GM06990 (cell line): ENCODE measurements at places on chromosomes 4 and X.

GRCh38 chr4:56907489-56908205 is at the start of gene REST:
Gene REST (plus strand): TSS chr4:56907900. CDS start chr4:56910639, 2,739 bp downstream.
- DNase-seq: peak; percentile 77

DNA sequence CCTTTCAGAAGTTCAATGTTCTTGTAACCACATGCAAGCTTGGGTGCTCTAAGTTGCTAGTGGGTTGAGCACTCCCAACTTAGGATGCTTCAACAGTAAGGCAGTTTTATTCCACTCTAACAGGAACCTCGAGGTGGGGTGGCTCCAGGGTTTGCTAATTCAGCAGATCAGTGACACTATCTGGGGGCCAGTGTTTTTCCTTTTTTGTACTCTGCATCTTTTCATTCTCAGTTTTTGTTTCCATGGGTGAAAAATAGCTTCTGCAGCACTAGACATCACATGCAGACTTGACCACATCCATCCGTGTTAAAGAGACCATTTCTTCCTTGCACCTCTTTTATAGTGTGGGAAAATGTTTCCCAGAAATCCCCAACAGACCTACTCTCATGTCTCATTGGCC is 497.6 kb downstream of the STIM2 start:
- DNase-seq: no peak

GRCh38 chr4:96916711-96917110 is 1076.8 kb downstream of the PDHA2 start:
- DNase-seq: no peak

DNA sequence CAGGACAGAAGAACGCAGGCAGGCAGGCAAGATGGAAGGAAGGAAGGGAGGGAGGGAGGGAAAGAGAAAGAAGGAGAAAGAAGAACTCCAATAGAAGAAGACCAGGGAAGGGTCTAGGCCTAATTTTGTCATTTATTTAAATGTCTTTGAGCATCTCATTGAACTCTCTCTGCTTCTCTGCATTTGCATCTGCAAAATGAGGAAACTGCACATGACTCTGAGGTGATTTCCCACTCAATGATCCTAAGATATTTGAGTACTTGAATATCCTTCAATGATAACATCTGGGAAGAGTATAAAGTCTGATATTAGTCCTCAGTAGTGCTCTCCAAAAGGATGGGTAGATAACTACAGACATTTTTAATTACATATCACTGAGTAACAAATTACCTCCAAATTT is 33.1 kb upstream of the RBPJ start:
- DNase-seq: no peak

DNA sequence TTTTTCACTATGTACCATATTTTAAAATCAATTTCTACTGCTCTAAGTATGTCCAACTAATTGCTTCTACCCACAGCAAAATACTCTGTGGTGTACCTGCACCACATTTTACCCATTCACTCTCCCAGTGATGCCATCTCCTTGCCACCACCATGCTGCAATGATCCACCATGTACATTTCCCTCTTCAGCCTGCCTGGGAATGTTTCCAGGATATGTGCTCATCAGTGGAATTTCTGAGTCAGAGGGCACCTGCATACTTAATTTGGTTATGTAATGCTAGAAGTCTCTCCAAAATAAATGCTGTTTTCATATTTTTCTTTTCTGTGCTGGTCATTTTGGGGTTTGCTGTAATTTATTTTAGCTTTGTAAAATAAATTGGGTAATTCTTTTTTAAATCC is 33.2 kb upstream of the OCIAD2 start:
- DNase-seq: no peak

GRCh38 chr4:4269856-4270255 is 20.1 kb downstream of the LYAR start:
- no peak for DNase-seq

- no peak for DNase-seq
Measured at GRCh38 chr4:172721659-172722058, 447.0 kb upstream of the GALNT7 start.

DNA sequence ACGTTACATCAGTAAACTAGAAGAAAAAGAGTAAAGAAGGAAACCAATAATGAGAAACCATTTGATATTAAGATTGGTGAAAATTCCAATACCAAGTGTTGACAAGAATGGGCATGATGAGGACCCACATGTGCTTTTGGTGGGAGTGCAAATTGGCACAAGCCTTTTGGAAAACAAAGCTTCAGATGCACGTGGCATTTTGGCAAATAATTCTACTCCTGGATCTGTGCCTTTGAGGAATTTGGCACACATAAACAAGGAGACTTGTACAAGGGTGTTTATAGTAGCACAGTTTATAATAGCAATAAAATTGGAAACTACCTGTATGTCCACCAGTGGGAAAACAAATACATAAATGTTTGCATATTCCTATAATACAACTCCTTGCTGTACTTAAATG is 324.3 kb upstream of the TAPT1 start:
- DNase-seq: no peak

GRCh38 chrX:110404376-110404775 is 45.7 kb downstream of the RTL9 start:
- DNase-seq: no peak

DNA sequence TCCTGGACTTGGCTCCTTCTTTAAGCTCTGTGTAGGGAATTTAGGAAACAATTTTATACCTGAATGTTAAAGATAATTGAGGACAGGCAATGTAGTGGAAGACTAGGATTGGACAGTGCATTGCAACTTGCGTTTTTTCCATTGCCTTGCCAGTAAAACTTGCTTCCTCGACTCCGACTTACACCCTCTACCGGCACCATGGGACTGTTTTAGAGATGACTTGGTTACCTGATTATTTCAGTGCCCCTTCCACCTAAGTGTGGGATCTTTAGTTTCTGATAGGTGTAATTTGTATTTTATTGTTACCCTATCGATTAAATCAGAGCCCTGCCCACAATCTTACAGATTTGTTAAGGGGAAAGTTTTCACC is 1.2 kb downstream of the PRPS1 start:
- DNase-seq: no peak

DNA sequence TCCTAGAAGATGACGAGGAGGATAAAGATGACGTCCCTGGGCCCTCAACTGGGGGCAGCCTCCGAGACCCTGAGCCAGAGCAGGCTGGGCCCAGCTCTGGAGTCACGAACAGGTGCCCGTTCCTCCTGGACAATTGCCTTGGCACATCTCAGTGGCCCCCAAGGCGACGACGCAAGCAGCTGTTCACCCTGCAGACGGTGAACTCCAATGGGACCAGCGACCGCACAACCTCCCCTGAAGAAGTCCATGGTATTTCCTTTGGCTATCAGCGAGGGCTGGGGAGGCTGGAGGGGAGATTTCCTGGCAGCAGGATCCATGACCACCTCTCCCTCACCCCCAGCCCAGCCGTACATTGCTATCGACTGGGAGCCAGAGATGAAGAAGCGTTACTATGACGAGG is 11.9 kb downstream of the USP11 start:
- DNase-seq: no peak

GRCh38 chrX:50920132-50920531 is 9.6 kb downstream of the BMP15 start:
- no peak for DNase-seq

DNA sequence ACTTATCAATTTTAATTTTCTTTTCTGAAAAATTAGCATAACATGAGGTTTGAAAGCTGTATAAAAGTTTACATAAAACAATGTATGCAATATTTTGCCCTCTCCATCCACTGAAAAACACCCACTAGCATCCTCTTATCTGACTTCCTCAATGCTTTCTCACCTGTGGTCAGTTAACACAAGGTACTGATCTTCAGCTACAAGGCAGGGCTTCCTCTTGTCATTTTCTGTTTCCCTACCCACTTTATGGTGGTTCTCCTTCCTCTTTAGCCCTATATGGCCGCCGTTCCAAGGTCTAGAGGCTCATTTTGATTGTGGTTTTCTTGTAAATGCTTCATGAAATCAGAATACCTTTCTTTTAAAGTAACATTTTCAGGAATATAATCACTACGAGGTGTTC is 618.6 kb upstream of the CPEB2 start:
- no peak for DNase-seq

DNA sequence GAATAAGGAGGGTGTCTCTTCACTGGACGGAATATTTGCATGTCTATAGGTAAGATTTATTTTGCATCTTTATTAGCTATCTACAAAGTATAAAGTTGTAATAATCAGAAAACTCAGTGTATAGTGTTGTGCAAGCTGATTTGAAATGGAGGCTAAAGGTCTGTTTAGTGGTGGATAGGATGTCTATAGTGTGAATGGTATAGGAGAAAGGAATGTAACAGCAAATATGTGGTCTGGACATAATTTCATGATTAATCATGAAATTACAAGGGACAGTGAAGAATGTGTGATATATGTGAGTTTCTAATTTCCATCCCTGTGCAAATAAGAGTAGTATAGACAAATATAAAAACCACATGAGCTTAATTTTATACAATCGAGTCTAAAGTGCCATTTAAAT is 79.3 kb upstream of the CAMK2D start:
- DNase-seq: no peak

- no peak for DNase-seq
Measured at GRCh38 chrX:16207634-16208033, 40.4 kb downstream of the MAGEB17 start.

DNA sequence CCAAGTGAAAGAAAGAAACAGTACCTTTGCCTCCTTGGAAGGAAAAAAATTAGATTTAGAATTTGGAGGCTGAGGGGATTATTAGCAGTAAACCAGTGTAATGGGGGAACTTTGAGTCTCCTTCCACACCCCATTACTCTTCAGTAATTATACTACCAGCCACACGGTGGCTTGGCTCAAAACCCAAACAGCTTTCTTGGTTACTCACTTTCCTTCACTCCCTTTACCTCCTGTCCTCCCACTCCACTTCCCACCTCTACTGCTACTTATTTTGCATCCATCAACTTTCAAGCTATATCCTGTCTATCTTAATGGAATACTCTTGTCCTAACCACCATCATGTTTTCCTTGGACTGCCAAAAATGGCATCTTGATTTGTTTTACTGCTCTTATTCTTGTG is 310.6 kb upstream of the AADAT start:
- DNase-seq: no peak

- DNase-seq: no peak
Measured at GRCh38 chr4:3262208-3263052, 13.5 kb downstream of the MSANTD1 start.

DNA sequence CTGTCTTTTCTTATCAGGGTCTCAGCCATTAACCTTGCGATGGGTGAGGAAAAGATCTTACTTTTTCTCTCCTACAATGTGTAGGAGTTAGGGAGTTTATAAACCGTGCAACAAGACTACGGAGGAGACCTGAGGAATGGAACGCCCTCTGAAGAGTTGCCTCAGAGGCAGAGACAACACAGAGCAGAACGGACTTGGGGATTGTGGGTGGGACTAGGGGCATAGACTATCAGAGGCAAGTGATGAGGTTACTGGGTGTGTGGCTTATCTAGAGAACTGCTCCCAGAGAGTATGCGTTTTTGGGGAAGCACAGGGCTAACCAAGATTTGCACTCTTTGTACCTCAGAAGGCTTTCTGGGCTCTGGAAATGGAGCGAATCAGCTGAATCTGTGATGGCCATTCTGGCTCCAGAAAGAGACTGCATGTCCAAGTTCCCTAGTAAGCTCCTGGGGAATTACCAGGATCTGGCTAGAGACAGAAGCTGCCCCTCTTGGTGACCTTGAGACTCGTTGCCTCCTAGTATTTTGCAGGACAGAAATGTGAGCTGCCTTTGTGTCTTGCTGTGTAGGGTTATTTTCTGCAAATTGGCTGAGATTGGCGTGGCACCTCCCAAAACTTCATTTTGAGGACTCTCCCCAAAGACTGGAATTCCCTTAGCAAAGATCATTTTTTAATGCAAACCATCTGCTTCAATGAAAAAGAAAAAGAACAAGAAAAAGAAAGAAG is 118.9 kb downstream of the ARSF start:
- DNase-seq: no peak

DNA sequence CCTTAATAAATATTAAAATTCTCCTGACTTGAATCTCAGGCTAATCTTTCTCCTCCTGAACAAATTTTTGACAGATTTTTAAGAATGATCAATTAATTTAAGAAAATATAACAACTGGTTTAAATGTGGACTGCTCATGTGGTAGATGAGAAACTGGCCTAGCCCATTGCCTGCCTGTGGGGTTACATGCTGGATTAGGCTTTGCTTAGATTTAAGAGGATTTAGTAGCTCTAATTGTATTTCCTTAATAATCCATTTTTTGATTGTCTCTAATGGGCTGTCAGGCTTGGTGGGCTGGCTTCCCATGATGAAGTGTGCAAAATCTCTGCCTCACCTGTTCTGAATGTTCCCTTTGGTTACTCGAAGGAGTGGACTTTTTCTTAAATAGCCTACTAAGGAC is 27.8 kb upstream of the LIMCH1 start:
- no peak for DNase-seq

GRCh38 chr4:55398966-55399365 is 3.2 kb downstream of the TMEM165 start:
- no peak for DNase-seq

GRCh38 chr4:67480810-67481209 is 64.5 kb downstream of the CENPC start:
- no peak for DNase-seq

- DNase-seq: no peak
Measured at GRCh38 chr4:119679251-119679650, 50.6 kb upstream of the PDE5A start.

- DNase-seq: no peak
Measured at GRCh38 chrX:6468706-6469105, 66.2 kb downstream of the VCX3A start.

GRCh38 chr4:15675356-15675755 is 6.3 kb upstream of the FAM200B start:
- no peak for DNase-seq

- no peak for DNase-seq
Measured at GRCh38 chrX:102672856-102673255, 21.6 kb downstream of the GPRASP1 start.

DNA sequence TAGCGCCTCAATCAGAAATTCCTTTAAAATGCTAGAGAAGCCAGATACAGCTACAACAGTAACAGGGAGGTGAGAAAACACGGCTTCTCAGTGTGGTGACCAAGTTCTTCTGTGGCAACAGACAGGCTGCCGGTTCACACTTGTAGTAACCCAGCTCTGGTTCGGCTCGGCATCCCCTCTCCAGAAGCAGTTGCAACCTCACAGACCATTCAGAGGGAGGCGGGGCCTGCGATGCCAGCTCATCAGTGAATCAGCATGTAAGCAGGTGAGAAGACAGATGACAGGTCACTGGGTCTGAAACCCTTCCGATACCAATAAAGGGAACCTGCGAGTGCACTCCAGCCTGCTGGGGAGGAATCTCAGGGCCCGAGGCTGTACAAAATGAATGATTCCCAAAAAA is 251.0 kb downstream of the KCNIP4 start:
- no peak for DNase-seq

DNA sequence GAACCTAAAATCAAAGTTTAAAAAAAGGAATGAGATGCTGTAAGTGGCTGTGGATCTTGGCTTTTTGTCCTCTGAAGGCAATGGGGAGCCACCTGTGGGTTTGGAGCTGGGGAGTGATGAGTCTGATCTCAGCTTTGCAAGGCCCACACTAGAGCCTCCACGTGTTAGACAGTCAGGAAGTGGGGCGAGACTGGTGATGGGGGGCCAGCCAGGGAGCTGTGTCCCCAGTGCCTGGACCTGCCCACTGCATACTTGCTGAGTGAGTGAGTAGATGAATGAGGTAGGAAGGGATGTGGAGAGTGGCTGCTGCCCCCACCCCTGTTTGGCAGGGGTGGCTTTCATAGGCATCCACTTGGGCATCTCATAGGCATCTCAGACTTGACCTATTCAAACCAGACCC is 84.0 kb downstream of the NHSL2 start:
- DNase-seq: no peak

GRCh38 chrX:70168238-70169188 is 8.8 kb upstream of the DGAT2L6 start:
- no peak for DNase-seq
